ENCODE measurements at places on chromosomes 6 and 20. TPM values are rescaled to one million over a fixed set of nuclear protein-coding genes. Genes with fewer than 3 reads are reported as not detected.

The GRM1 gene
- not detected for total RNA-seq

The STK38 gene
- total RNA-seq: 15.8 TPM

The PBOV1 gene
- total RNA-seq: not detected

The REM1 gene
- total RNA-seq: 1.2 TPM

The GPR63 gene
- total RNA-seq: 0.05 TPM

The LTB gene
- not detected for total RNA-seq

The NKX2-4 gene
- total RNA-seq: not detected

The ASIP gene
- not detected for total RNA-seq

The PCSK2 gene
- not detected for total RNA-seq

The SPDEF gene
- total RNA-seq: not detected

The CCN6 gene
- not detected for total RNA-seq

The TCF21 gene
- total RNA-seq: 28.5 TPM

The CNPY3 gene
- total RNA-seq: 27.7 TPM

The HAO1 gene
- total RNA-seq: not detected

The PARD6B gene
- total RNA-seq: 0.10 TPM

The MYL9 gene
- total RNA-seq: 39.0 TPM

Data from cardiac ventricle fibroblast (primary cell).